ENCODE measurements at places on chromosomes 7 and 10. TPM values are rescaled to one million over a fixed set of nuclear protein-coding genes. Genes with fewer than 3 reads are reported as not detected.

DNA sequence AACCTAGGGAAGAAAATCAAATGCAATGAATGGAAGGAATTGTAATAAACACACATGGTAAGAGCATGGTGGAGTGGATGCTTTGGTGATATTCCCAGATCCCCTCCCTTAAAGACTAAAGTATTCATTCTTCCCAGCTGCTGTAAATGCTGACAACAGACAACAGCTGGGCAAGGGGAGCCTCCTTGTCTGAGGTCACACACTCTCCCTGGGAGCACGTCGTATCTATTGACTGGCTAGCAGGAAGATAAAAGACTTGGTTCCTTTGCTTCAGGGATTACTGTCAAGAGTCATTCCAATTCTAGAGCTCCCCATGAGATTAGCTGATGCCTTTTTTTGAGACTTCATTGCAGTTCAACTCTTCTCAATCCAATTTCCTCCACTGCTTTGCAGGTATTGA, 443.5 kb upstream of the ETV1 start:
- DNase-seq, result no peak

The GTPBP10 gene
- total RNA-seq, result 20.8 TPM

GRCh38 chr10:123275136-123275564, 120.9 kb downstream of the BUB3 start:
- DNase-seq, result no peak

- peak; percentile 70 for DNase-seq
Measured at GRCh38 chr7:100585511-100586265, at the start of gene LRCH4. TSS of gene LRCH4 (minus strand) at chr7:100586129. CDS start at chr7:100586100, 29 bp downstream.

All from body of pancreas (tissue), 4 donors.